ENCODE measurements at places on chromosomes 7 and 10.

DNA sequence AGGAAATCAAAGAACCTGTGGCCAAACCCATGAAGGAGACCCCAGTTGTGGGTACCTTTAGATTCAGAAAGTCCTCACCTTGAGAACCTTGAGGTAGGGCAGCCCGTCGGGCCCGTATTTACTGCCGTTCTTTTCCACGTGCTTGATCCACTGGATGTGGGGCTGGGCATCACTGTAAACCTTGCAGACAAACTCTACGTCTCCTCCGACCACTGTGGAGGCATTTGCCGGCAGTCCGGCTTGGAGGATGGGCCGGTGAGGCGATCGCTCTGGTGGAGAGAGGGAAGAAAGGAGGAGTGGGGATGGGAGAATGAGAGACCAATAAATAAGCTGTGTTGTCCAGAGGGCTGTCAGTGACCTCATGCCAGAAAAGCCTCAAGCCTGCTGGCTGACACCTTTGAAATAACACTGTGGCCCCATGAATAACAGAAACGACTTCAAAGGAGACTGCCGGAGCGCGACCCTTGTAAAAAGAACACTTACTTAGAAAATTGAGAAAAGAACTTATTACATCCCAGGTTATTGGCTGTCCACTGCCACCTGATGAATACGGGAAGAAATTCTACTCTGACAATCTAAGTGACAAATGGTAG, 78.2 kb downstream of the FGFR2 start:
- DNase-seq = no peak

GRCh38 chr7:96426027-96426426, 104.1 kb upstream of the SLC25A13 start:
- DNase-seq = no peak

GRCh38 chr7:136555933-136556332, 312.5 kb upstream of the CHRM2 start:
- DNase-seq = no peak

GRCh38 chr7:22675917-22676343, 51.1 kb upstream of the IL6 start:
- no peak for DNase-seq

- DNase-seq = no peak
Observed at GRCh38 chr10:30125496-30125895, 66.1 kb upstream of the JCAD start.

DNA sequence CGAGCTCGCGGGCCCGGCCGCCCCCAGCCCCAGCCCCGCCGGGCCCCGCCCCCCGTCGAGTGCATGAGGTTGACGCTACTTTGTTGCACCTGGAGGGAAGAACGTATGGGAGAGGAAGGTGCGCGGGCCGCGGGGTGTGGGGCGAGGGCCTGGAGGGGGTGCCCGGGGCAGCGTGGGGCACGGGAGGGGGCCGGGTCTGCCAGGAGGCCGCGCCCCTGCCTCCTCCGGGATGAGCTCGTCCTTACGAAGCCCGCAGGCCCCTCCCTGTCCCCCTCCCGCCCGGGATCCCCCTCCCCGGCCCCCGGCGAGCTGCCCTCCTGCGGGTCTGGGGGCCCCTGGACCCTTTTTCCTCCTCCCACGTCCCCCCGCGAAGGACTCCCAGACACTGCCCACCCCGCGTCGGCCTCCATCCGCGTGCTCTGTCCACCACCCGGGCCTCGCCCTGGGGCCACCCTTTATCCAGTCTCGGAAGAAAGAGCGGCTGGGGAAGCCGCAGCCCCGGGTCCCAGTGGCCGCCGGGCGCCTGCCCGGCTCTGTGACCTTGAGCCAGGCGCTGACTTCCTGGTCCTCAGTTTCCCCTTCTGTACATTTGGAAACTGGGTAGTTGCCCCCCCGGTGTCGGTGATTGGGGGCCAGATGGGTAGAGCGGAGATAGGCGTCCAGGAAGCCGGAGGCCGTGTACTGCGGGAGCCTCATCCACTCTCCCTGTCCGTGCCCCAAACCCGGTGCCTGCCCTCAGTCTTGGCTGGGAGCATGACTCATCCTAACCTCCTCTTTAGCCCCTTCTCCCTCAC, 521 bp downstream of the LIMK1 start:
- no peak for DNase-seq

GRCh38 chr10:18582803-18583202, 68.6 kb downstream of the NSUN6 start:
- no peak for DNase-seq

- DNase-seq = no peak
Observed at GRCh38 chr10:133613699-133614098, 12.9 kb downstream of the FRG2B start.

- no peak for DNase-seq
Observed at GRCh38 chr10:45495438-45496152, 121.6 kb downstream of the ALOX5 start.

- DNase-seq = no peak
Observed at GRCh38 chr7:28551331-28551730, 139.0 kb downstream of the CREB5 start.

- no peak for DNase-seq
Observed at GRCh38 chr7:12722636-12723605, 35.5 kb downstream of the ARL4A start.

DNA sequence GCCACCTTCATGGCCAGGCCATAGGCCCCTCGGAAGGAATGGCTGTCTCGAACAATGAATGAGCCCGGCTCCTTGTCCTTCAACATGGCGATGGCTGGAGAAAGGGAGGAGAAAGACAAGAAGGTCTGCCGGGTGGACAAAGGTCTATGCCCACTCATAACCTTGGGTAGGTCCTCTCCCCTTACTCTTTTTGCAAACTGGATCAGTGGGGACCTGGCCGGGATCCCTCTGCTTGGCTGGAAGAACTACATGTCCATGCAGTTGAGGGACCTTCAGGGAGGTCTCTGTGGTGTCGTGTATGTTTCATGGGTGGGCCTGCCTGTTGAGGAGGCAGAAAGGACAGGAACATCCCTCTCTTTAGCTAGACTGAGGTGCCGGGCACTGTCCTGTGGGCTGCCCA, 284.8 kb downstream of the TNS3 start:
- no peak for DNase-seq

DNA sequence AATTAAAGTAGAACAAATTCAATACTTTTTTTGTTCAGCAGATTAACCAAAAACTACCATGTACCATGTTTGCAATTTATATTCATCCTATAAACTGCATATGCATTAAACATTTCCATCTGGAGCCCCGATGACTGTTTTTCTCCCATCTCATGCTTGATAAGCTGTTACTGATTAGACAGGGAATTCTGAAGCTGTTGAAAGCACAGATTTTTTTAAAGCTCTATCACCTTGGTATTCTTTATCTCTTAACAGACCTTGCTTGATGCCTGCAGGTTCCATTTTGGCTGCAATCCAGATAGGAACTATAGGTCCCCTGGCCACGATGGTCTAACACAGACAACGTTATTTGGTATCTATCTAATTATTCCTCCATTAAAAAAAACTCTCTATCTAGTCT, 961.7 kb downstream of the CNTNAP2 start:
- DNase-seq = no peak

- DNase-seq = no peak
Observed at GRCh38 chr7:67301667-67302066, 305.0 kb downstream of the TYW1 start.

- DNase-seq = no peak
Observed at GRCh38 chr10:18214691-18215563, 74.7 kb downstream of the CACNB2 start.

- peak; percentile 18 for DNase-seq
Observed at GRCh38 chr10:129545261-129545660, 78.2 kb downstream of the MGMT start.

DNA sequence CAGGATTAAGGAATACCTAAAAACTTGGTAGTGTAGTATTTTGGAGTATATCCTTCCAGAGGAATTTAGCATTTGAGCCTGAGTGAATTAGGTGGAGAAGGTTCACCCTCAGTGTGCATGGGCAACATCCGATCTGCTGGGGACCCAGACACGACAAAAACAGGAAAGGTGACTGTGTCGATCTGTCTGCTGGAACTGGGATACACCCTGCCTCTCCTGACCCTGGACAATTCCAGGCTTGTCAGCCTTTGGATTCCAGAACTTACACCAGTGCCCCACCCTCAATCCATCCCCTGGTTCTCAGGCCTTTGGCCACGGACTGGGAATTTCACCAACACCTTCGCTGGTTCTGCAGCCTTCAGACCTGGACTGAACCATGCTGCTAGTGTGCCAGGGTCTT, 41.9 kb downstream of the PTPRE start:
- no peak for DNase-seq

DNA sequence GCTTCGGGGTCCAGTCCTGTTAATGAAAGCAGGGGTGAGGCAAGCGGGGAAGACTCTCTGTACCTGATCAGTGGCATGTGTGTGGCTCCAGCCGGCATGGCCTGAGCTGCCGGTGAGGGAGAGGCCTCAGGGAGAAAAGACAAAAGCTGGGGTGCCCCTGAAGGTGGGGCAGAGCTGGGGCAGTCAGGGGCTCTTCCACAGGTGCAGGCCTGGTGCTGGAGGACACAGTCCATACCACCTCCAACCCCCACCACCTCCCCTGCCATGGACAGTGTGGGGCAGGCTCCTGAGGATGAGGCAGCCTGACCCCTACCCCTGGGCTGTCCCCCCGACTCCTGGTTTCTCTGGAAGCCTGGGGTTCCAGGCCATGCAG, 129.5 kb downstream of the LHPP start:
- DNase-seq = no peak

GRCh38 chr10:127903789-127904188, 3.1 kb upstream of the PTPRE start:
- DNase-seq = no peak

DNA sequence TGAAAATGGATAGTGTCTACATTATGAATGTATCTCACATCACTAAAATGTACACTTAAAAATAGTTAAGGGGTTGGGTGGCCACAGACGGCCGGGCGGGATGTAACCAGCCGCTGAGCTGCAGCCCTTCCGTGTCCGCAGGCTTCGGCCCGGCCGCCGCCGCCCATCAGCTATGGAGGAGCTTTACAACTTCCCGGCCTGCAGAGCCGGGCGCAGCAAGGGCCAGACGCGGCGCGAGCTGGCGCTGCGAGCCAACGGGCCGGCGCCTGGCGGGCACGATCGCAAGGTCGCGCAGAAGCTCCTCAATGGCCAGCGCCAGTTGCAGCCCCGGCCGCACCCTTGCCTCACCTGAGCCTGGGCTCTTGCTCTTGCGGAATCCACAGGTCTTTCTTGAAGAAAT, 69.1 kb downstream of the KMT2C start:
- no peak for DNase-seq

DNA sequence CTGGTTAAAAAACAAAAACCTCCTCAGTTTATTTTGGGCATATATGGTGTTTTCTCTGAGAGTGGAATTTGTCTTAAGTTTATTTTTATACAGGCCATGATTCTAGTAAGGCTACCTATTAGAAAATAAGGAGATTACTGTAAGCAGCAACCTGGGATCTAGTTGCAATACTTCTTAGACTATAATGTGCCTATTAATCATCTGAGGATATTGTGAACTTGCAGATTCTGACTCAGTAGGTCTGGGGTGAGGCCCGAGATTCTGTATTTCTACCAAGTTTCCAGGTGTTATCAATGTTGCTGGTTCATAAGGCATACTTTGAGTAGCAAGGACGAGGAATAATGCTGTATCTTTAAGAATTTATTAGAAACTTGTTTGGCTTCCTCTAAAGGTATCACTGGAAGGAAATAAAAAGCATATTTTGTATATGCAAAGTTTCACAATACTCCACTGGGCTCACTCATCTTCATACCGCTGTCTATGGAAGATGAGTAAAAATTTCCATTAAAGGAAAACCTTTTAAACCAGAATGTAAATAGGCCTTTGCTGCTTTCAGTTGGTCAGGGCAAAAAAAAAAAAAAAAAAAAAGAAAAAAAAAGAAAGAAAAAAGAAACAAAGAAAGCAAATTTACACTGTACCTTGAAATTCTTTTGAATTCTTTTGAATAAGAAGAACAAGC, 105.8 kb downstream of the BMPER start:
- DNase-seq = no peak

DNA sequence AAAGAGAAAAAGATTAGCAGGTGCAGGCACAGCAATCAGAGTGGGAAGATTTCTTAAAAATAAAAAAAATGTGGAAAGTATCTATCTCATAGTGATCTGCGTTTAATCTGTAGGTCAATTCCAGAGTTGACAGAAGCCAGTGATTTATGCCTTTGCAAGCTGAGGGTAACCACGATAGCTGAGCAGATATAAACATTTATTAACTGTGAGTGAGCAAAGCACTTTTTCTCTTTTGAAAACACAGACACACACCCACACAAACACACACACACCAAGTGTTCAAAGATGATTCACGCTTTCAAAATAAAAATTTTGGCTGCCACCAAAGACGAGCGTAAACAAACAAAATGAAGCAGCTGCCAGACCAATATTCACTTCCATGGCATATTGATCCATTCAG, 243.2 kb upstream of the SLC26A5 start:
- no peak for DNase-seq

- DNase-seq = no peak
Observed at GRCh38 chr7:35355911-35356310, 102.0 kb upstream of the TBX20 start.

DNA sequence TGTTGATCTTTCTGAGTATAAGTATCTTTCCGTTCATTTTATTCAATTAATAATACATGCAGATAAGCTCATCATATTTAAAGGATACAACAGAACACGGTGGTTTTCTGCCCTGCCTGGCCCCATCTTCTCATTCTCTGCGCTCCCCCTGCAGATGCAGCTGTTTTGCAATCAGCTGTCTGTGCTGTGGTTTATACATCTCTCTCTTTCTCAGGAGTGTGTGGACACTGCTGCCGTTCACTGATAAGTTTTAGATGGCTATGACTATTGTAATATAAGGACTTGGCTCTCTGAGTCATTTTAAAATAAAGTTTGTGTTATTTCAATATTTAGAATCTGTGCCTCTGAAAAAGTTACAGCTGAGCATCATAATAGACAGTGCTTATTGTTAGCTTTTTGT, 54.5 kb downstream of the CUL1 start:
- DNase-seq = no peak

DNA sequence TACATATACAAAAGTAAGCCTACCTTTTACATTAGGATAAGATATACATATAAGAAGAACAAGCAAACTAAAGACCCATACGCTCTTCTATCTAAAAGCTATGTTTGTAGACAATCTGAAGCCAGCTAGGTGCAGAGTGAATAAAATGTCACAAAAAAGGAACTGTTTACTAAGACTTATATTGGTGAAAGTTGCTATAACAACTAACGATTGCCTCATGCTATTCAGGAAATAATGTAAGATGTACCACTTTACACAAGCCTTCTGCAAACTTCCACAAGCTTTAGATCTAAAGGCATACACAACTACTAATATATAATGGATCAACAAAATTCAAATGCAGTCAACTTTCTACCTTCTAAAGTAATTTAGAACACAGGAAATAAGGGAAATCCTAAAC, 175.1 kb downstream of the SRPK2 start:
- no peak for DNase-seq

- no peak for DNase-seq
Observed at GRCh38 chr10:12503311-12503710, 154.0 kb downstream of the CAMK1D start.

DNA sequence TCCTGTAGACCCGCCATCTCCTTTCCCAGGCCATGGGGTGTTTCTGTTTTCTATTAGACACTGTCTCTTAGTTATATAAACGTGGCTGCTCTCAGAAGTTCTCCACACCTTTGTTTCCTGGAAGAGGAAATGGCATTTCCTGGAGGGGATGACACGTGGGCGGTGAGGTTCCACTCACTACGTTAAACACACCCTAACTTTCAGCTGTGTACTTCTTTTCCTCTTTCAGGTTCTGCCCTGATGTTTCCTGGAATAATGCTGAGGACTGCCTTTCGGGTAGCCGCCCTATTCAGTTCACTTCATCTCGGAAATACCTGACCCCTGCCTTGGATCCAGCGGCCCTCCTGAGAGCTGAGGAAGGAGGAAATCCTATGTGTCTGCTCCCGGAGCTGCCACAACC, 3.4 kb upstream of the PRKCQ start:
- DNase-seq = no peak

- no peak for DNase-seq
Observed at GRCh38 chr10:115335366-115335765, 242.2 kb downstream of the ATRNL1 start.
